KG1 (cell line): ENCODE measurements at places on chromosomes 13 and 19.

DNA sequence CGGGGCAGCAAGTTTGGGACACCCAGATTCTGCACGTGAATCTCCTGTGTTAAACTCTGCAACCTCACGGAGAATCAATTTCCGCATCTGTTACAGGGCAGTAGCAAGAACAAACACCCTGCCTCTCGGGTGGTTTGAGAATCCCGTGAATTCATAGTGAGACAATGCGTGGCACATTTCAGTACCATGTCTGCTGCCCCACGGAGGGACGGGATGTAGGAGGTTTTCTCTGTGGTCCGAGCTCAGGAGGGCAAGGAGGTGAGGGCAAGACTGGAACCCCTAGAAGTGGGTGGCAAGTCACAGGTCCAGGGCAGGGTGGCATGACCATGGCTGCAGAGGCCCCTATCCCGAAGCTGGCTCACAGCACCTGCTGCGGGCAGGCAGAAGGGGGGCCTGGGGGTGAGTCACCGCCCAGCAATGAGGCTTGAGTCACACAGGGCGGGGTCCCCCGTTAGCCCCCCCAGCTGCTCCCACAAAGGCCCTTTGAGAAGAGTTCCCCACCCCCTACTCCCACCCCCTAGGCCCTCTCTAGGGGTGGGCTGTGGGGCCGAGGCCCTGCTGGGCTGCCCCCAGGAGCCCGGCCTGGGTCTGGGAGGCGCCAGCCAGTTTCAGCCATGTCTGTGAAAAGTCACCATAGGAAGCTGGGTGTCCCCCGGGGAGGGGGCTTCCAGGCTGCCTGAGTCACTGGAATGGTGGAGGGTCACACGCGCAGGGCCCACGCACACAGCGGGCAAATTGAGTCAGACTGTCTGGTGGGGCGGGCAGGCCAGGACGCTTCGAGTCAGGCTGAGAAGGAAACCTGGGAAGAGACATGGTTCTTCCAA lies 25.8 kb upstream of the NANOS3 start:
- DNase-seq = no peak

DNA sequence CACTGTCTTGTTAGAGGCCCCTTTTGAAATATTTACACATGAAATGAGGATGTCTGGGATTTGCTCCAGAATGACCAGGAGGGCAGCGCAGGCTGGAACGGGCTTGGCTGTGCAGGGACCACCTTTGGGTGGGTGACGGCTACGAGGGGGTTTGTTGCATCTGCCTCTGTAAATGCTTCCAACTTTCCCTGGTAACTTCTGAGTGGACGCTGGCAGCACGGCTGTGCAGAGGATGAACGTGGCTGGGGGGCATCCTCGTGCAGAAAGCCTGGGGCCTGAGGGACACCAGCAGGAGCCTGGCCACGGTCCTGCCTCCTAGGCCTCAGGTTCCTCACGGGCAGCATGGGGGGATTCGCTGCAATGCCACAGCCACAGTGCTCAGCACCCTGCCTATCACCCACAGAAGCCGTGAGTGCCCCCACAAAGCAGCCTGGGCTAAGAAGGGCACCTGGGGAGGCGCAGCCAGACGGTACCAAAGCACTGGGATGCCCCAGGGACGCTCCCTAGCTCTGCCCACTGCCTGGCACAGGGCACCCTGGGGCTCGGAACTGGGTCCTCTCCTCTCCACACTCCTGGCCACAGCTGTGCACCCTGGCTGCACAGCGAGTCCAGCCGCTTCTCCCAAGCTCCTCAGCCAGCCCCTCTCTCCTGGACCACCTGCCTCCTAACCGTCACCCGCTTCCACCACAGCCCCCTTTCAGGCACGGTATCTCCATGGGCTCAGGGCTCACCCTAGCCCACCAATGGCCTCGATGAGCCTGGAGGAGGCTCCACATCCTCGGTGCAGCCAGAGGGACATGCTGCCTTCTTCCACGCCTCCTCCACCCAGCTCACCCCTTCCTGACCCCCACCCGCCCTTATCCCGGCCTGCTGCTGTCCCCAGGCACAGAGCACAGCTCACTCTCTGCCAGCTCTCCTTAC lies 44.5 kb downstream of the MLLT1 start:
- DNase-seq = no peak

GRCh38 chr13:79799059-79799867 lies 318.3 kb downstream of the NDFIP2 start:
- no peak for DNase-seq

DNA sequence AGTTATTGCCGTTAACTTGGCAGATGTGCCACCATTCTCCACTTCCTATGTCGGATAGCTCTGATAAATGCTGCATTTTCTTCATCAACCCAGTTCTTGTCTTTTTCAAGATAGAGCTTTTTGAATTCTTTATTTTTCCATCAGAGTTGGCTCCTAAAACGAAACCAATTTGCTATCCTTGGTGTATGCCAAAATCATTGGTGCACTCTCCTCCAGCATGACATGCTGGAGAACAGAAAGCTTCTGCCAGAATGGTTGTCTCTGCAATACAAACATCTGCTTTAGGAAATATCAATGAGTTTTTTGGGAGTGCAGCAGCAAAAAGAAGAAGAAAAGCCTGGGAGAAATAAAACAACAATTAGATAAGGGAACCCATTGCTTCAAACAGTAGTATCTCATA lies 124.2 kb downstream of the CDK8 start:
- DNase-seq = no peak

- DNase-seq = no peak
Measured at GRCh38 chr13:110328573-110328972, 21.5 kb downstream of the COL4A2 start.

GRCh38 chr13:44231786-44232516 lies 141.7 kb upstream of the SERP2 start:
- DNase-seq = no peak

- DNase-seq = no peak
Measured at GRCh38 chr19:50230379-50231351, 27.2 kb downstream of the MYH14 start.

DNA sequence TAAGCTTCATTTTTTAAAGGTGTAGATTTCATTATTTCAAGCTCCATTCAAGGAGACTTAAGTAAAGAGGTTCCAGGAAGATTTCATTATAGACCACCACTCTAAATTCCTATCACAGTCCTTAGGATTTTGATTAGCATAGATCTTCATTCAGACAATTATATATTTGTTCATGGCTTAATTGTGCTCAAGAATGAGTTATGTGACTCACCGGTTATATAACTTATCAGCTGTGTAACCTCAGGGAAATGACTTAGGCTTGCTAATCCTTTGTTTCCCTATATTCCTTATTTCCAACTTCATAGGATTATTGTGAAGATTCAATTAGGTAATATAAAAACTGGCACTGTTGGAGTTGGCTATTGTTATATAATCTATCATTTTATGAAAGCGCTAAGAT lies 632.8 kb upstream of the SPRY2 start:
- no peak for DNase-seq

GRCh38 chr19:55082020-55082851 lies 6.6 kb downstream of the EPS8L1 start:
- DNase-seq = peak; percentile 27

GRCh38 chr19:7488736-7489353 lies at the start of gene PEX11G:
Gene PEX11G (minus strand): TSS chr19:7489035. CDS start chr19:7489010, 25 bp downstream.
- DNase-seq = peak; percentile 90

DNA sequence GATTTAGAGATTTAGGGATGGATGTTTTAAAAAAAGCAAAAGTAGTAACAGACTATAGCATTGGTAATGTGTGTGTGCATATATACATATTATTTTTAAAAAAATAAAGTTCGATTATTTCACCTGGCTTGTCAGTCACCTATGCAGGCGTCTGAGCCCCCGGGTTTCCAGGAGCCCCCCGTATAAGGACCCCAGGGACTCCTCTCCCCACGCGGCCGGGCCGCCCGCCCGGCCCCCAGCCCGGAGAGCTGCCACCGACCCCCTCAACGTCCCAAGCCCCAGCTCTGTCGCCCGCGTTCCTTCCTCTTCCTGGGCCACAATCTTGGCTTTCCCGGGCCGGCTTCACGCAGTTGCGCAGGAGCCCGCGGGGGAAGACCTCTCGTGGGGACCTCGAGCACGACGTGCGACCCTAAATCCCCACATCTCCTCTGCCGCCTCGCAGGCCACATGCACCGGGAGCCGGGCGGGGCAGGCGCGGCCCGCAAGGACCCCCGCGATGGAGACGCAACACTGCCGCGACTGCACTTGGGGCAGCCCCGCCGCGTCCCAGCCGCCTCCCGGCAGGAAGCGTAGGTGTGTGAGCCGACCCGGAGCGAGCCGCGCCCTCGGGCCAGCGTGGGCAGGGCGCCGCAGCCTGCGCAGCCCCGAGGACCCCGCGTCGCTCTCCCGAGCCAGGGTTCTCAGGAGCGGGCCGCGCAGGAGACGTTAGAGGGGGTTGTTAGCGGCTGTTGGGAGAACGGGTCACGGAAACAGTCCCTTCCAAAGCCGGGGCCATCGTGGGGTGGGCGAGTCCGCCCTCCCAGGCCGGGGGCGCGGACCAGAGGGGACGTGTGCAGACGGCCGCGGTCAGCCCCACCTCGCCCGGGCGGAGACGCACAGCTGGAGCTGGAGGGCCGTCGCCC lies 840 bp upstream of the CCNA1 start:
- no peak for DNase-seq

- DNase-seq = no peak
Measured at GRCh38 chr13:30798776-30799355, 63.5 kb downstream of the ALOX5AP start.

DNA sequence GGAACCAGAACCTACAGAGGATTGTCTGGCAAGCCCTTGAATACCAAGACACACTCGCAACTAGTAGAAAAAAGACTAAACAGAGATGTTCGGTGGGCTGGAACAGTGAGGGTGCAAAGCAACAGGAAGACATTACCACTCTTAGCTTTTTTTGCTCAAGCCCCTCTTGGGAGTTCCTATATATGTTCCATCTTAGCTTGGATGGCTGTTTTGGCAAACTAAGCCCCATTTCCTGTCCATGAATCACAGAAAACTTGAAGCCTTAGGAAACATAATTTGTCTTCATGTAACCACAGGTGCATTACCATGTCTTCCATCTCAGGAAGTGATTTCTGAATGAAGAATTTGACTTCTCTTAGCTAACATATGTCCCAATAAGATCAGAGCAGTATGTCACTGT lies 446.3 kb downstream of the OLFM4 start:
- no peak for DNase-seq

DNA sequence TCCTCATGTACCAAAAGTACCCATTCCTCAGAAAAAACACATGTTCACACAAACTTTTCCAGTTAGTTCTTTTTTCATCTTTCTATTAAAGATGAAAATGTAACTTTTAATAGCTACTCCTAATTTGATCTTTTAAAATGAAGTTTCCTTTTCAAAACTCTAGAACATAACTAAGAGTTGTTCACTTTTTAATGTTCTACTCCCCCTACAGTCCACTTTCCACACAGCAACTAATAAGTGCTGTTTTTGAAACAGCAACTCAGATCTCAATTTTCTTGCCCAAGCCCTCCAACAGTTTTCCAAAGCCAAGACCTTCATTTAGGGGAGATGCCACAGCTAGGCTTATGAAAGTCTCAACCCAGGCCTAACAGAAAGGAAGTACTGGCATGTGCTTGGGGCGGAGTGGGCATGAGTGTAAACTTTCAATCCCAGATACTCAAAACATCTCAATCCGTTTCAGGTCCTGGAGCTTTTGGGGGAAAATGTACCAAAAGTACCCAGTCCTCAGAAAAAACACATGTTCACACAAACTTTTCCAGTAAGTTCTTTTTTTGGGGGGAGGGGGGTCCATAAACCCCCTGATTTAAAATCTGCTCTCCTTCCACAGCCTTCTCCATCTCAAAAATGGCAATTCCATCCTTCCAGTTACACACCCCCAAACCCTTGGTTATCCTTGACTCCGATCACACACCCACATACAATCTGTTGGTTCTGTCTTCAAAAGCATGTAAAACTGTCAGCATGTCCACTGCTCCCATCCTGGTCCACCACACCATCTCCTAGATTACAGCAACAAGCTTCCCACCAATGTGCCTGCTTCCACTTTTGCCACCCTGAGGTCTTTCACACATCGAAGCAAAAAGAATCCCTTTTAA lies 2.0 kb downstream of the FBL start:
- no peak for DNase-seq

DNA sequence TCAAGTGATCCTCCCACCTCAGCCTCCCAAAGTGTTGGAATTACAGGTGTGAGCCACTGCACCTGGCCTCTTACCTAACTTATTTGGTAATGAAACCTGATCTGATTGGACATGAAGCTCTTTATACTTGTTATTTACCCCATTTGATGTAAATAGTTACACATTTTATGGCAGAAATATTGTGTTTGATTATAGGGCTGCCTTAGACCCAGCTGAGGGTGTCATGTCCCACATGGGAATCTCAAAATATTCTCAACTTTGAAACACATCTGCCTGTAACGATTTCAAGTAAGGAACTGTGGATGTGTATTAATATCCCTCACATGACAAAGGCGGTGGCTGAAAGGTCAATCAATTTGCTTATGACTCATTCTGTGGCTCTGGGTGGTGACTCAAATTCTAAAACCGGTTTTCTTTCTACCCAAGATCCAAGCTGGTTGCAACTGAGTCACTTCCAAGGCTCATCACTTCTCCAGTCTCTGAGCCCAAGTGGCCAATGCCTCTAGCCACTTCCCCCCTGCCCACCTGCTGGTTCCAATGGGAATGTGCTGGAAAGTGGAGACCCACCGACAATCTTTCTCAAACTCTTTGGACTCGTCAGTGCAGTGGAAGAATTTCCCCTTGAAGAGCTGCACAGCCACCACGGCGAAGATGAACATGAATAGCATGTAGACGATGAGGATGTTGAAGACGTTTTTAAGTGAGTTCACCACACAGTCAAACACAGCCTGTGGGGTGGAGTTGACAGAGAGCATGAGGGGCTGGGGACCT lies 110.9 kb downstream of the IER2 start:
- no peak for DNase-seq

GRCh38 chr13:59034198-59034597 lies 1129.5 kb downstream of the DIAPH3 start:
- DNase-seq = no peak

DNA sequence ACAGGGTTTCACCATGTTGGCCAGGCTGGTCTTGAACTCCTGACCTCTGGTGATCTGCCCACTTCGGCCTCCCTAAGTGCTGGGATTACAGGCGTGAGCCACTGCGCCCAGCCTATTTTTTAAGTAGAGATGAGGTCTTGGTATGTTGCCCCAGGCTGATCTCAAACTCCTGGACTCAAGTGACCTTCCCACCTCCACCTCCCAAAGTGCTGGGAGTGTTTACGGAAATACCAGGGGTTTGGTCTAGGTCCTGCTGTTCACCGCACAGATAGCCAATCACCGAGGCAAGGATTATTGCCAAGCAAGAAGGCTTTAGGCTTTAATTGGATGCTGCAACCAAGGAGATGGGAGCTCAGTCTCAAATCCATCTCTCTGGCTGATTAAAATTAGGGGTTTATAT lies 11.6 kb downstream of the CLEC4G start:
- no peak for DNase-seq

DNA sequence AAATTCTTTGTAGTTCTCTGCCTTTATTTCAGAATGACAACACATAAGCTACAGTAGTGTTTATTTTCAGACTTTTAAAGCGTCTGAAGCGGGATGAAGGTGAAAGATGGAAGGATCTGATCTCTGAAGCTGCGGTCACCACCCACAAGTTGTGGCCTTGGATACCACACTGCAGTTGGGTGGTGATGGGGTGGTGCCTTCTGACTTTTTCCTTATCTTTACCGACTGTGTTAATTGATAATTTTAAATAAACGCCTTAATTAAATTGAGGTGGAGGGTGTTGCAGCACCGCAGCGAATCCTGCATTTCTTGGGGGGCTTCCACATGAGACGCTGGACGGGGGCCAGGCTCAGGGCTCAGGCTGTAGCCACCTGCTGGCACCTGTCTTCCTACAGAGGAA lies 1.3 kb downstream of the TFDP1 start:
- DNase-seq = no peak
